ENCODE measurements at places on chromosomes 3 and 15.

DNA sequence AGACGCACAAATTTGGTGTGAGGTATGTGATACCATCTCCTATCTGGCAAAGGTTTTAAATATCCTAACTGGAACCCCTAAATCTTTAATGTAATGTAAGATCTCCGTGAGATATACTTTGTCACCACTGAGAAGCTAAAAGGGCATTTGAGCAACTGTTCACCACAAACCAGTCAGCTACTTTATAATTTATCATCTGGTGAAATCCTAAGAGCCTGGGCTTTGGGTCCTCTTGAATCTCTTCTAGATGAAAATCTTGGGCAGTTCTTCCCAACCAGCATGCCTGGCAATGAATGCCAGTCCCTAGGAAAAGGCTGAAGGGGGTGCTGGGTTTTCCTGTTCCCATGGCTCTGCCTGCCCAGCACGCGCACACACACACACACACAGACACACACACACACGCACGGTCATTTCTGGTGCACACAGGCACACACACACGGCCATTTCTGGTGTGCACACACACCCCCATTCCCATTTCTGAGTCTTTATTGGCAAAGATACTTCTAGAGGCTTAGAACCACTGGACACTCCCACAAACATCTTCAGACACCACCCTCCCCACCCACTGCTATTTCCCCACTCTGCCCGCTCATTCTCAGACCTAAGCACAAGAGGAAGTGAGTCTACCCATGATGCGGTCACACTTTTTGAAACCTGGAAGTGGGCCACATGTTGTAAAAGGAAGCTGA is 72.6 kb downstream of the MYO1E start:
- H3K27ac ChIP-seq, result peak overlapping the region; percentile 90
- H3K4me1 ChIP-seq, result peaks cover 87% of the 10 kb centered on the region
- H3K36me3 ChIP-seq, result no peaks in the 10 kb centered on the region
- peak; percentile 92 for DNase-seq
- no peaks in the 10 kb centered on the region for H3K27me3 ChIP-seq

- peaks cover 5% of the 10 kb centered on the region for H3K36me3 ChIP-seq
- DNase-seq, result no peak
- peaks cover 6% of the 10 kb centered on the region for H3K4me1 ChIP-seq
- H3K27ac ChIP-seq, result no peak overlapping the region
- H3K27me3 ChIP-seq, result no peaks in the 10 kb centered on the region
- no peak overlapping the region for H3K4me3 ChIP-seq
Observed at GRCh38 chr15:69410248-69410874, 3.8 kb upstream of the KIF23 start.

DNA sequence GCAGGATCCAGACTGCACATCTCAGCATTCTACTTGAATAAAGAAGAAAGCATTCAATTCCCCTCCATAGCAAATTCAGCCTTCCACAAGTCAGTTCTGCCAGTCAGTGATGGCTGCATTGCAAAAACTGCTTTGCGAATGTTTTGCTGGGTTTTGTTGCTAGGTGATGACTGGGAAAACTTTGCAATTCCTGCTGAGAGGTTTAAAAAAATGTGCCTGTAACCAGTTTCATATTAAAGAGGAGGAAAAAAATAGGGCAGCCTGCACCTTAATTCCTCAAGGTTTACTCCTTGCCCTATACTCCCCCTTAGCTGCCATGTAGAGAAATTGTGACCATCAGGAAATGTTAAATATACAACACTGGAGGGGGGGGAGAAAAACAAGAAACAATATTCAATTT is 225.6 kb upstream of the ATP11B start:
- H3K27ac ChIP-seq, result no peak overlapping the region
- H3K4me1 ChIP-seq, result no peaks in the 10 kb centered on the region
- no peak for DNase-seq
- no peaks in the 10 kb centered on the region for H3K36me3 ChIP-seq
- H3K4me3 ChIP-seq, result no peak overlapping the region
- H3K27me3 ChIP-seq, result no peaks in the 10 kb centered on the region

DNA sequence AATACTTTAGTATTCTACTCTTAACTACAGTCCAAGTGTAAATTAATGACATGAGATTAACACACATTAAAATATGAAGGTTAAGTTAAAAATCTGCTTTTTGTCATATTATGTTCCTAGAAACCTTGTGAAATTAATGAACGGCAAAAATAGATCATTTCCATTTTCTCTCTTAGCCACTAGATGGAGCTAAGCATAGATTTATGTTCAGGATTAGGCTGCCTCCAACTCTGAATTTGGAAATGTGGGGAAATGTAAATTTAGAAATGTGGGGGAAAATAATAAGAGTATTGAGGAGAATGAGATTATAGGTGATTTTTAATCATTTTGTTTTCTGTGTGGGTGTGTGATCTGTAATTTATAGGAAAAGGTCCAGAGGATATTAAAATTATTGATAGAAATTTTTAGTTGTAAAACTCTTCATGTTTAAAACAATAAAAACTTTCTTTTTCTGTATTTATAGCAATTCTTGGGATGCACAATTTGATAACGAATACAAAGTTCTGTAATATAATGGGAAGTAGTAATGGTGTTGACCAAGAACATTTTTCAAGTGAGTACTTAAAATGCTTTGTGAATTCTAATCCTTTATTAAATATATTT is 59.2 kb downstream of the TMOD3 start:
- H3K4me3 ChIP-seq, result no peak overlapping the region
- no peaks in the 10 kb centered on the region for H3K27me3 ChIP-seq
- H3K36me3 ChIP-seq, result peaks cover 4% of the 10 kb centered on the region
- DNase-seq, result no peak

GRCh38 chr15:74723754-74724334 is 1.5 kb downstream of the CYP1A1 start:
- H3K27me3 ChIP-seq, result peaks cover 2% of the 10 kb centered on the region
- no peak overlapping the region for H3K27ac ChIP-seq
- DNase-seq, result peak; percentile 32
- H3K36me3 ChIP-seq, result no peaks in the 10 kb centered on the region
- H3K4me3 ChIP-seq, result no peak overlapping the region

- no peaks in the 10 kb centered on the region for H3K27me3 ChIP-seq
- peaks cover under 1% of the 10 kb centered on the region for H3K36me3 ChIP-seq
- peaks cover 45% of the 10 kb centered on the region for H3K4me1 ChIP-seq
- peak overlapping the region; percentile 58 for H3K4me3 ChIP-seq
- no peak for DNase-seq
Observed at GRCh38 chr3:187750006-187750512, 4.8 kb upstream of the BCL6 start.

- H3K27me3 ChIP-seq, result no peaks in the 10 kb centered on the region
- no peaks in the 10 kb centered on the region for H3K4me1 ChIP-seq
- H3K36me3 ChIP-seq, result no peaks in the 10 kb centered on the region
- H3K4me3 ChIP-seq, result no peak overlapping the region
- no peak for DNase-seq
- H3K27ac ChIP-seq, result no peak overlapping the region
Observed at GRCh38 chr3:78143000-78143399, 1103.1 kb downstream of the ROBO2 start.

DNA sequence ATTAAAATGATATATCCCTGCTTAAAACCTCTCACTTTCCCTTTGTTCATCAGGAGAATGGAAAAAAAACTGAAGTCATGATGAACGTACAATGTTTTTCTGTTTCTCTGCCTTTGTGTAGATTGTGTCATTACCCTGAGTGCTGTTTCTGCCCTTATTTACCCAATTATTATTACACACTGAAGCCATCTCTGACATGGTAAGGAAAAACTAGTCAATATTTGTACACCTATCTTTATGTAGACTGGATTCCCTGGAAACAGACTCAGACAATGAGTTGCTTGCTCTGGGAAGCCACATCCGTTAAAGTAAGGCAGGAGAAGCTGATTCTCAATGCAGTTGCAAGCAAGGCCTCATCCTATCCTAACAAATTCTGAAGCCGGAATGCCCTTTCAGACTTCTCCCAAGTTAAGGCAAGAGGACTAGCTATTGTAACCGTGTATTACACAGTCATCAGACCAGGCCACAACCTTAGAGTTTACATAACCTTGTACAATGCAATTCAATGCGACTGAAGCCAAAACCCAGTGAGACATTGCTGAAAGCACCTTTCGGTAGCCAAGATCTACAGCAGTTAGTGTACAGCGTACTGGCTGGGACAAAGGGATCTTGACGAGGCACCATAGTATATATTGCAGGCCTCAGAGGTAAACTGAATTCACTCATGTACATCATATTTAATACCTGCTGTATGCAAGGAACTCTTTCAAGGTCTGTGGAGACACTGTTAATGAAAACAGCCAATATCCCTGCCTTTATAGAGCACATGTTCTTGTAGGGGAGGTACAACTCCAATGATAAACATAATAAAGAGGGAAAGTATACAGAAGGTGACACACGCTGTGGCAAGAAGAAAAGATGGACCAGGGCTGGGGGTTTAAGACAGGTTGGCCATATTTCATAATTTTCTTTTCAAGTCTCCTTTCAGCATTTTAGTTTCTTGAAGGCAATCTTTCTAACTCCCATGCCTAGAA is 1040.8 kb upstream of the SEMA6D start:
- H3K27me3 ChIP-seq, result no peaks in the 10 kb centered on the region
- H3K4me3 ChIP-seq, result no peak overlapping the region
- no peak for DNase-seq
- H3K36me3 ChIP-seq, result no peaks in the 10 kb centered on the region
- H3K27ac ChIP-seq, result no peak overlapping the region
- no peaks in the 10 kb centered on the region for H3K4me1 ChIP-seq

- no peak overlapping the region for H3K27ac ChIP-seq
- H3K4me1 ChIP-seq, result no peaks in the 10 kb centered on the region
- H3K4me3 ChIP-seq, result no peak overlapping the region
- H3K27me3 ChIP-seq, result no peaks in the 10 kb centered on the region
- H3K36me3 ChIP-seq, result no peaks in the 10 kb centered on the region
Observed at GRCh38 chr15:55230953-55231352, 34.2 kb upstream of the RSL24D1 start.

GRCh38 chr3:129324855-129325254 is 46.2 kb downstream of the HMCES start:
- H3K27me3 ChIP-seq, result no peaks in the 10 kb centered on the region
- H3K27ac ChIP-seq, result no peak overlapping the region
- no peak for DNase-seq
- H3K4me1 ChIP-seq, result no peaks in the 10 kb centered on the region

GRCh38 chr3:142315083-142315482 is 89.7 kb upstream of the GK5 start:
- no peak overlapping the region for H3K4me3 ChIP-seq
- no peaks in the 10 kb centered on the region for H3K36me3 ChIP-seq
- DNase-seq, result no peak
- no peak overlapping the region for H3K27ac ChIP-seq

GRCh38 chr3:60189304-60189703 is 1061.9 kb downstream of the FHIT start:
- H3K27me3 ChIP-seq, result no peaks in the 10 kb centered on the region
- no peak for DNase-seq
- H3K4me3 ChIP-seq, result no peak overlapping the region
- H3K4me1 ChIP-seq, result no peaks in the 10 kb centered on the region
- no peak overlapping the region for H3K27ac ChIP-seq

- peak; percentile 69 for DNase-seq
- H3K4me3 ChIP-seq, result no peak overlapping the region
- no peaks in the 10 kb centered on the region for H3K4me1 ChIP-seq
- H3K27ac ChIP-seq, result no peak overlapping the region
- no peaks in the 10 kb centered on the region for H3K36me3 ChIP-seq
Observed at GRCh38 chr3:135895106-135895733, 70.3 kb upstream of the PPP2R3A start.

GRCh38 chr3:17039594-17039993 is 154.8 kb downstream of the PLCL2 start:
- no peaks in the 10 kb centered on the region for H3K36me3 ChIP-seq
- no peak overlapping the region for H3K27ac ChIP-seq
- no peaks in the 10 kb centered on the region for H3K27me3 ChIP-seq
- DNase-seq, result peak; percentile 81
- H3K4me1 ChIP-seq, result peaks cover 4% of the 10 kb centered on the region
- no peak overlapping the region for H3K4me3 ChIP-seq

DNA sequence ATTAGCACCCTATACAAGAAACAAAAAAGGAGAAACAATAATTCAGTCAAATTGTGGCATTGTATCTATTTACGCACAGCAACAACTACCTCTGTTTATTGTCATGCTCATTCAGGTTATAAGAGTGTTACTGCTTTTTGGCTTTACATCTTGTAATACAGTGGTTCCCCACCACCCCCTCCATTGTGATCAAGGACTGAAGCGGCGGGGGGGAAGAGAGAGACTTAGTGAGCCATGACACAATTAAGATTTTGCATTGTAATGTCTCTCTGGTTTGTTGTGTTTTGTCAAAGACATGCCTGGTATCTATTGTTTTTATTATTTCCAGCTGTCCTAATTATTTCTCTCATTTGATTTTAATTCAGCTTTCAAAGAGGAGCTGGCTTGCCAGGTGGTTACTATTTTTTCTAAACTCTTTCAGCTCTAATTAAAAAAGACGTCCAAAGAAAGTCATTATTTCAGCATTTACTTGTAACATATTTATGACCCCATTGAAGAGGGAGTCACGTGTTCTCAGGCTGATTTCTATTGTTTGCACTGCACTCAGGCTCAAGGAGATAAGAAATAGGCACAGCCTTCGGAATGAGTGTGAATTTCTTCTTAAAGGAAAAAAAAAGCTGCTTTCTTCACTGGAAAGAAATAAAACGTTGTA is 234.4 kb upstream of the TBL1XR1 start:
- H3K36me3 ChIP-seq, result no peaks in the 10 kb centered on the region
- no peaks in the 10 kb centered on the region for H3K27me3 ChIP-seq
- peaks cover 10% of the 10 kb centered on the region for H3K4me1 ChIP-seq
- DNase-seq, result no peak

DNA sequence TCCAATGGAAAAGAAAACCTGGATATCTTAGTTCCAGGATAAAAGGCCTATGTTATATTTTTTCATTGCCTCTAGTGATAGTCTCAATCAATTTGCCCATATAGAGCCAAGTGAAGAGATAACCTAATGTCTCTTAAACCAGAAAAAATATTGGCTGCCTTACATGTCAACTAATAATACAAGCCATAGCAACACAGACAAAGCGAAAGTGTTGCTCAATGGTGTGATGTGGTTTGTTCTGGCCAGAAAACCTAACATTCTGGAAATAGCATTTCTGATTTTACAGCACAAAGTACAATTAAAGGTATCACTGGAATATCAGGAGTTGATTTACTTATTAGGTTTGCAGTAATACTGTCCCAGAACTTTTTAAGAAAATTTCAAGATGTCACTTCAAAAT is 101.5 kb downstream of the ATP8B4 start:
- H3K27ac ChIP-seq, result no peak overlapping the region

DNA sequence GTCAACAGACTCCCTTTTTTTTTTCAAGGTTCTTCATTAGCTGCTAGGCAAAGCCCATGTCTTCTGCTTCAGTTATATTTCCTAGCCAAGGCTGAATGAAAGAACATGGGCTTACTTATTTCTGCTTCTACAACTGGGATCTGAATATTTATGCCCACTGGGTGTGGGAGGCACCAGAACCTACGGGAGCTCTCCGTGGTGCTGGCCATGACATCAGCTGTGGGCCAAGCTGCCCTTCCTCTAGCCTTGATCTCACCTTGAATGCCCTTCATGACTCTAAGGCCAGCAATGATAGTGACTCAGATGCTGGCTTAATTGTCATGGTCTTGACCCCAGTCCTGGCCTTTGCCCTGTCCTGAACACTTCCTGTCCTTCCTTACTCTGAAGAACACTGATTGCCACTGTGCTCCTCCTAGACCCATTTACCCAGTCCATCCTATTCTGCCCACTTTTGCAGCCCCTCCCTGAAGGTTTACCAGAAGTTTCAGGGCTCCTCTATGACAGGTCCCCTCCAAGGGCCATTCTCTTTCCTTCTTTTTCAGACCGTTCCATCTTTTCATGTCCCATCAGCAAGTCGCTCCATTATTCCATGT is 32.8 kb upstream of the PRR20G start:
- H3K4me1 ChIP-seq, result no peaks in the 10 kb centered on the region
- DNase-seq, result no peak
- peaks cover 9% of the 10 kb centered on the region for H3K27me3 ChIP-seq
- no peaks in the 10 kb centered on the region for H3K36me3 ChIP-seq
